ENCODE measurements at places on chromosomes 12 and 14.

GRCh38 chr12:95316798-95317197, 99.2 kb downstream of the VEZT start:
- no peak for DNase-seq

GRCh38 chr12:54932691-54933090, 51.9 kb downstream of the TESPA1 start:
- no peak for DNase-seq

GRCh38 chr14:95095996-95096395, 61.3 kb downstream of the DICER1 start:
- DNase-seq = no peak

DNA sequence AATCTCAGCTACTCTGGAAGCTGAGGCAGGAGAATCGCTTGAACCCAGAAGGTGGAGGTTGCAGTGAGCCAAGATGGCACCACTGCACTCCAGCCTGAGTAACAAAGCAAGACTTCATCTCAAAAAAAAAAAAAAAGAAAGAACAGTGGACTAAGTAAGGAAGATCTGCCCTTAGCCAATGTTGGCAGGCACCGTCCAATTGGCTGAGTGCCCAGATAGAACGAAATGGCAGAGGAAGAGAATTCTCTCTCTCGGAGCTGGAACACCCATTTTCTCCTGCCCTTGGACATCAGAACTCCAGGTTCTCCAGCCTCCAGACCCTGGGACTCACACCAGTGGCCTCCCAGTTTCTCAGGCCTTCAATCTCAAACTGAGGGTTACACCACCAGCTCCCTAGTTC, 49.9 kb downstream of the ESR2 start:
- no peak for DNase-seq

DNA sequence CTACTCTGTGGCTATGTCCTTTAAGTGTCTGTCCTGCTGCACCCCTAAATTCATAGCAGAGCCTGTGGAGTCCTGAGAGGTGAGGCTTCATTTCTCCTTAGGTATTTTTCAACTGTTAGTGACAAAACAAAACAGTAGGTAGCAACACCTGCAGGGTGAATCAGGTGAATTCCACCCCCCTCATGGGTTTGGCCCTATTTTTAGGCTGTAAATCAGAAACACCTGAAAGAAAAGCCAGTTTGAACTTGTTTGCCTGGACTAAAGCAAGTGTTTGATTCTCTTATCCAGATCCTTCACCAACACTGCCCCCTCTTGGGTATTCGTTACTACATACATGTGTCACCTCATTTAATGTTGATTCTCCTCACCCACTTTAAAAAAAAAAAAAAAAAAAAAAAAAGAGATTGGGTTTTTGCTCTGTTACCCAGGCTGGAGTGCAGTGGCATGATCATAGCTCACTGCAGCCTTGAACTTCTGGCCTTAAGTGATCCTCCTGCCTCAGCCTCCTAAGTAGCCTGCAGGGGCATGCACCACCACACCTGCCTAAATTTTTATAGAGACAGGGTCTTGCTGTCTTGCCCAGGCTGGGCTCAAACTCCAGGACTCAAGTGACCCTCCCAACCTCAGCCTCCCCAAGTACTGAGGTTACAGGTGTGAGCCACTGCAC, 10.3 kb downstream of the TBPL2 start:
- no peak for DNase-seq

DNA sequence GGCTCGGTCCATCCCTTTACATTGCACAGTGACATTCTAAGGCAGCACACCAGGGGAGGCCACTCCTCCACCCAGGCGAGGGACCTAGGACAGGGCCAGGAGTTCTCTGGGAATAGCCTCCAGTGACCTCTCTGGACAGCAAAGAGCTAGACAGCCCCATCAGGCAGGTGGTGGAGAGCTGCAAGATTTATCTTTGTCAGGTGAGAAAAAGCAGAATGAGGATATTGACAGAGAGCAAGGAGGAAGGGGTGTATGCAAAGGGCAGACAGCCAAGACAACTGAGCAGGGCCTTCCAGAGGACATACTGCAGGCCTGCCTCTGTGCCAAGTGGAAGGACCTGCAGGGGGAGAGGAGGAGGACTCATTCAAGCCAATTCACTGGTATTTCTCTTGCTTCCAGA, 112.4 kb upstream of the MAX start:
- no peak for DNase-seq

GRCh38 chr14:65308536-65308935, 104.0 kb upstream of the FUT8 start:
- no peak for DNase-seq

DNA sequence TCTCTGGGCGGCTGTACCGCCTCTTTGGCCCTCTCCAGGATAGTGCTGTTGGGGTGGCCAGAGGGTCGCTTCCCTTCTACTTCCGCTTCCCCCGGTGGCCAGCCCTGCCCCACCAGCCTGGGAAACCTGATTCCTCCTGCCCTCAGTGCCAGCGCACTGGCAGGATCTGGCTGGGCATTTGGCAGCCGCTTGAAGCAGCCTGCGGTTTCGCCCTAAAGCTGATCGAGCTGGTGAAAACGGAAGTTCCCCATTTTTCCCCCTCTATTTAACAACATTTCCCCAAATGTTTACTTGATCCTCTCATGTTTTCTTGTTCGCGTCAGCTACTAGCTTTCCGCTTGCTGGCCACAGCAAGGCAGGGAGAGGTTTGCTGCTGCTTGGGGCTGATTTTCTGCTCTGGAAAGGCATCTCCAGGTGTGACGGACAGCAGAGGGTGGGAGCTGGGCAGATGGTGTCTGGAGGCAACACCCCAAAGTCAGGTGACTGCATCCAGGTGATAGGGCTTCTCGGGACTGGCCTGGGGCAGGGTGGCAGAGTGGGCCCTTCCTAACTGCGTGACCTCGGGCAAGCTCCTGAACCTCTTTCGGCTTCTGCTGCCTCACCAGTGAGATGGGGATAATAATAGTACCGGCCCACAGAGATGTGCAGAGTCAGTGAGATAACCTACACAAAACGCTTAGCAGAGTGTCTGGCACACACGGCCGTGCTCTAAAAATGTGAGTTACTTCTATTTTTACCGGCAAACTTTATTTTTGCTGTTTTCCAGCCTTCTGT, 53.1 kb downstream of the TSPAN9 start:
- DNase-seq = no peak

- DNase-seq = no peak
Observed at GRCh38 chr12:111182382-111182781, 186.5 kb downstream of the PHETA1 start.

DNA sequence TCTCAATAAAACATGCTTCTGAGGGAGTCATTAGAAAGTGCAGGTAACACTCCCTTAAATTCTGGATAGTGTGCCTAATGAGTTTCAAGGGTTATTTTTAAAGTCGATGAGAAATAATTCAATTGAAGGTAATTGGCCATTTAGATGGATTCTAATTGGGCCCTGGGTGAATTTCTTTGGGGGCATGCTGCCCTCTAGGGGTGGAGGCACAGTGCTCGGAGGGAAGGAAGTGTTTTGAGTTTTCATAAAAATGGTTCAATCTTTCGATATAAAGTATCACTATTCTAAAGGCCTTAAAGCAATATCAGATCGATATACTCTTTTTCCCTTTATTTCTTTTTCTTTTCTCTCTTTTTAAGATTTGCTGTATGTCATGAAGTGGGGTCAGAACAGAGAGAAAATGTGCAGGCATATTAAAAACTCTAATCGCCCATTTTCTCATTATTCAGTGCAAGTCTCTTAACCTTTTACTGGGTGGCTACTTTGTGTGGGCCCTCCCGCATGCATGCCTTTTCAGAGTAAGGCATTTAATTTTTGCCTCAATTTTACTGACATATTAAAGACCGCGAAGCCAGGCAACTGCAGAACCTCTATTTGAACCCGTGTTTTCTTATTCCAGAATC, 25.5 kb downstream of the NKX2-8 start:
- no peak for DNase-seq

- DNase-seq = no peak
Observed at GRCh38 chr12:61487728-61488127, 772.5 kb upstream of the USP15 start.

DNA sequence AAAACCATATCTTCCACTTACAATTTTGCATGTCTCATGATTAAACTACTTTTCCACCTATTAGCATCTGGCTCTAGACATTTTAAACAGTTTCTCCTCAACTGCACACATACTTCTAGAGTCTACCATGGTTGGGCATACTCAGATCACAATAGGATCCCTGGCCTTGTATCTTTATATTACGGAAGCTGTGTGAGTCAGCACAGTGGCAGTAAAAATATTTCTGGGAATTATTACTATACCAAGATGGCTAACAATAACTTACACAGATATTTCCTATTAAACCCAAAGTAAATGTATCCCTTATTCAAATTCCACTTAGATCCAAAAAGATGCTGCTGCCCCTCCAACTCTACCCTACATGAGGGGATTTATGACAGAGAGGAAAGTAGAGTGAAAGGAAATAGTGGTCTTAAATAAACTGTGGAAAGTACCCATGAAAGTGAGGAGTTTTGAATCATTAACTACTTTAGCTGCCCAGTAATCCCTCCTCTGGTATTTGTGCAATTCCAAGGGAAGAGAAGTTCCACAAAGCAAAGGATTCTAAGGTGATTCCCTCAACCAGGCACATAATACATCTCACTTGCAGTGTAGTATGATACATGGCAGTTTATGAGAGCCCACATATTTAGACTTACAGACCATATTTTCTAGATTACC, 14.0 kb upstream of the CPSF6 start:
- no peak for DNase-seq

DNA sequence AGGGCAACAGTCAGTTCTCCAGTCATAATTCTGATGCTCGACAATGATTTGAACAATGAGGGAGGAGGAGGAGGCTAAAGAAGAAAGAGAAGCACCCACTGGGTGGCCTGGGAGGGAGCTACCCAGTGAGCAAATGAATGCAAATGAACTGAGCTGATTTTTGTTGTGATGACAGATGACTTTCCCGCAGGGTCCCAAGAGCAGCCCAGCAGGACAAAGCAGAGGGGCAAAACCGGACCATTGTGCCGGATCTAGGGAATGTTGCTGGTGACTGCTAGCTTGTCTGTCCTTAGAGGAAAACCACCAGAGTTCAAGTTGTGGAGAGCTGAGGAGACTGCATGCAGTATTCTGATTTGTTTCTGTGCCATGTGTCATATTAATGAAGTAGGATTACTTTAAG, 162.8 kb downstream of the MON2 start:
- DNase-seq = no peak

DNA sequence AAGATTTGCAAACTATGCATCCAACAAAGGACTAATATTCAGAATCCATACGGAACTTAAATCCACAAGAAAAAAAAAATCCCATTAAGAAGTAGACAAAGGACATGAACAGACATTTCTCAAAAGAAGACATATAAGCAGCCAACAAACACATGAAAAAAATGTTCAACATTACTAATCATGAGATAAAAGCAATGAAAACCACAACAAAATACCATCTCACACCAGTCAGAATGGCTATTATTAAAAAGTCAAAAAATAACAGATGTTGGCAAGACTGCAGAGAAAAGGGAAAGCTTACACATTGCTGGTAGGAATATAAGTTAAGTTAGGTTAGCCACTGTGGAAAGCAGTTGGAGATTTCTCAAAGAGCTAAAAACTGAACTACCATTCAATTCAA, 16.2 kb downstream of the CDK17 start:
- DNase-seq = no peak

DNA sequence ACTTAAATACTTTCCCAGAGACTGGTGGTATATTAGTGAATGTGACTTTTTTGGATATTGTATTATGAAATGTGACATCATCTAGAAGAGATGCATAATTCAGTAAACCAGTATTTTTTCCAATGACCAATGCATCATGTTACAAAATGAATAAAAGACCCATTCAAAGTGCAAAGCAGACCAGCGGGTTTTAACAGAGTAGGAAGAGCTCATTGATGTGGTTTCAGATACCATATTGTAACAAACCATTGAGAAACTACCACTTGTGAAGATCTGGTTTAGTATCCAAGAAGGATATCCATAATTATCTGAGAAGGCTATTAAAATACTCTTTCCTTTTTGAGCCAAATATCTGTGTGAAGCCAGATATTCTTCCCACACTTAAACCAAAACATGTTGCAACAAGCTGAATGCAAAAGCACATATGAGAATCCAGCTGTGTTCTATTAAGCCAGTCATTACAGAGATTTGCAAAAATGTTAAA, 47.7 kb downstream of the MVK start:
- DNase-seq = no peak

- DNase-seq = peak; percentile 45
Observed at GRCh38 chr14:106605548-106606448, 1079.4 kb downstream of the TMEM121 start.

- DNase-seq = no peak
Observed at GRCh38 chr12:86331012-86331411, 74.8 kb upstream of the MGAT4C start.

GRCh38 chr12:24280056-24280842, 330.8 kb upstream of the SOX5 start:
- DNase-seq = no peak

DNA sequence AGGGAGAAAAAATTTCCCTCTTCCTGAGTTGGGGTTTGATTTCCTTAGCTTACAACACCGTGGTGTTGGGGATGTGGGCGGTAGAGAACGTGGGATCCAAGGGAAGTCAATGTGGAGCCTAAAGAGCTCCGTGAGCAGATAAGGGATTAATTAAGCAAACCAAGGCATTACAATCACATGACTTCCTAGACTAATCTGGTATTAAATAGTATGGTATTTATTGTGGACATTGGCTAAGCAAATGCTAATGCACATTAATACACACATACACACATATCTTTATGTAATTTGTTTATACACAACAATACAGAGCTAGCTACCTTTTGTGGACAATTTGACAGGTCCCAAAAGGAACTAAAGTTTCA, 791 bp upstream of the RNF41 start:
- no peak for DNase-seq

DNA sequence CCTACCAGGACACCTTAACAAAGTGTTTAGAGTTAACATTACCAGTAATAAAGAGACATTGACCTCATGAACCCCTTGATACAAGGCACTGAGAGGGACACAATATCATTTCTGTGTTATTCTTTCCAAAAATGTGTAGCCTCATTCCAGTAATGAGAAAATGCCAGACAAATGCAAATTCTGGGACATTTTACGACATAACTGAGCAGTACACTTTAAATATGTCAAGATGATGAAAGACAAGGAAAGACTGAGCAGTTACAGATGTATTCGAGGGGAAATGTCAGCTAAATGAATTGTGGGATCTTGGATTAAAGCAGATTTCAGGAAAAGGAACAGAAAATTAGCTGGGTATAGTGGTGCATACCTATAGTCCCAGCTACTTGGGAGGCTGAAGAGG, 255.6 kb downstream of the ERC1 start:
- no peak for DNase-seq

All from activated CD4-positive, CD25-positive, alpha-beta regulatory T cell (primary cell).